ENCODE measurements at places on chromosomes 13 and 19.

DNA sequence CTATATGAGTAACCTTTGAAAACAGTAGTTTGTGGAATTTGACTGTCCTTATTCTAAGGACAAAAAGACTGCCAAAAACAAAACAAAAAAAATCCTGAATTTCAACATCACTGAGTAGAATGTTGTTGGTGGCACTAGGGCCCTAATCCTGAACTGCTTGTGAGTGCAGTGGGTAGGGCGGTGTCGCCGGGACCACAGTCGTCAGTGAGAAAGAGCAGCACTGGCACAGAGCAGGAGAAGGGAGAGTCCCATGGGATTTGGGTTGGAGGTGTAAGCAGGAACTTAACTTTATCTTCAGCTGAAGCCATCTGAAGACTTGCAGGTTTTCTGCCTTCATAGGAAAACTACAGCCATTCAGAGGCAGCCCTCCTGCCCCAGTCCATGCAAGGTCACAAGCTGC lies 5.6 kb downstream of the PCID2 start:
- peaks cover 20% of the 10 kb centered on the region for H3K4me1 ChIP-seq
- no peak for DNase-seq
- H3K36me3 ChIP-seq = peaks cover 47% of the 10 kb centered on the region
- H3K27ac ChIP-seq = no peak overlapping the region
- H3K27me3 ChIP-seq = no peaks in the 10 kb centered on the region

DNA sequence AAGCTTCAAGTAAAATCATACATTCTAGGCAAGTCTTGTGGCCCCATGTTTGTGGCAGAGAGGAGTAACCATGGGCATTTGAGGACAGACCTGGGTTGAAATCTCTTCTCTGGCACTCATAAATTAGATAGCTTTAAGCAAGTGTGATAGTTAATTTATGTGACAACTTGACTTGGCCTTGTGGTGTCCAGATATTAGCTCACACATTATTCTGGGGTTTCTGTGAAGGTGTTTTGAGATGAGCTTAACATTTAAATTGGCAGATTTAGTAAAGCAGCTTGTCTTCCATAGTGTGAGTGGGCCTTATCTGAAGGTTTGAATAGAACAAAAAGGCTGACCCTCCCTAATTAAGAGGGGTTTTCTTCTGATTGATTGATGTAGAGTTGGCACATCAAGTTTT lies 161.4 kb upstream of the SPRY2 start:
- H3K4me1 ChIP-seq = no peaks in the 10 kb centered on the region
- no peak overlapping the region for H3K4me3 ChIP-seq
- no peak overlapping the region for H3K27ac ChIP-seq
- DNase-seq = no peak

- no peak overlapping the region for H3K27ac ChIP-seq
- H3K4me1 ChIP-seq = no peaks in the 10 kb centered on the region
- H3K4me3 ChIP-seq = peak overlapping the region; percentile 68
- no peaks in the 10 kb centered on the region for H3K36me3 ChIP-seq
- H3K27me3 ChIP-seq = no peaks in the 10 kb centered on the region
Measured at GRCh38 chr19:6458695-6459261, 814 bp downstream of the SLC25A23 start.

GRCh38 chr13:113937527-113938180 lies 36.2 kb downstream of the C13orf46 start:
- no peak for DNase-seq
- peaks cover 10% of the 10 kb centered on the region for H3K4me1 ChIP-seq
- no peaks in the 10 kb centered on the region for H3K36me3 ChIP-seq
- H3K27me3 ChIP-seq = peaks cover 41% of the 10 kb centered on the region
- no peak overlapping the region for H3K27ac ChIP-seq

GRCh38 chr13:57665481-57665880 lies 33.9 kb downstream of the PCDH17 start:
- no peak overlapping the region for H3K27ac ChIP-seq
- DNase-seq = no peak
- H3K36me3 ChIP-seq = no peaks in the 10 kb centered on the region
- H3K27me3 ChIP-seq = no peaks in the 10 kb centered on the region
- H3K4me3 ChIP-seq = no peak overlapping the region
- H3K4me1 ChIP-seq = no peaks in the 10 kb centered on the region

DNA sequence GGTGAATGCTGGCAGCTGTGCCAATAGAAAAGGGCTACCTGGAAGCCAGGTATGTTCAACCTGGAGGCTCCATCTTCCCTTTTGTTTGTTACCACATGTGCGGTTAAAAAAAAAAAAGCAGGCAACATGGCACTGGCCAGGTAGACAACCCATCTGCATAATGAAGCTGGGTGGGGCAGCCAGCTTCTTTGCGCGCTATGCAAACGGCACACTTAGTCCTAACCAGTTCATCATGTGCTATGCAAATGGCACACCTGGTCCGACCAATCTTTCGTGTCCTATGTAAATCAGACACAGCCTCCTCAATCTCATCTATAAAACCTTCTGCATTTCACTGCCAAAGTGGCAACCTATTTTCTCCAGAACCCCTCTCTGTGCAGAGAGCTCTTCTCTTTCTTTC lies 11.3 kb upstream of the IGSF23 start:
- no peaks in the 10 kb centered on the region for H3K27me3 ChIP-seq
- DNase-seq = peak; percentile 70
- peaks cover 26% of the 10 kb centered on the region for H3K4me1 ChIP-seq
- no peaks in the 10 kb centered on the region for H3K36me3 ChIP-seq
- H3K4me3 ChIP-seq = no peak overlapping the region
- no peak overlapping the region for H3K27ac ChIP-seq

DNA sequence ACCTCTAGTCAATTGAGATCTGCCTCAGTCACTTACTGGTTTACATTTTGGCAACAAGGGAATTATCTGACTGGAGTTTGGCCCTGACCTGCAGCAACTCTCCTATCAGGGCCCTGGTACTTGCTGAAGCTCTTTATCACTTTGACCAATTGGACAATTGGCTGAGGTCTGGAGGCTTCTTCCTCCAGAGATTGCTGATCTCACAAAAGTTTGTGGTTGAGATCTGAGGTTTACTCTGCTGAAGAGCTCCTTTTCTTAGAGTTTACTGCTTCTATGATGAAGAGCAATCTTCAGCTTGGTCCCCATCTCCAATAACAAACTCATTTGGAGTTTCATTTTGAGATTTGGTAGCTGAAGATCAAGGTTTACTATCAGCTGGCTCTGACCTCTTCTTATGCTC lies 276.9 kb upstream of the SGCG start:
- H3K27me3 ChIP-seq = peaks cover 16% of the 10 kb centered on the region
- DNase-seq = no peak
- H3K36me3 ChIP-seq = no peaks in the 10 kb centered on the region
- H3K4me3 ChIP-seq = no peak overlapping the region
- no peak overlapping the region for H3K27ac ChIP-seq
- H3K4me1 ChIP-seq = no peaks in the 10 kb centered on the region

GRCh38 chr13:99435998-99436397 lies 65.3 kb upstream of the TM9SF2 start:
- H3K36me3 ChIP-seq = no peaks in the 10 kb centered on the region
- DNase-seq = peak; percentile 63
- H3K27me3 ChIP-seq = no peaks in the 10 kb centered on the region
- no peak overlapping the region for H3K27ac ChIP-seq
- peaks cover 39% of the 10 kb centered on the region for H3K4me1 ChIP-seq
